ENCODE measurements at places on chromosomes 6 and 20. TPM values are rescaled to one million over a fixed set of nuclear protein-coding genes. Genes with fewer than 3 reads are reported as not detected.

DNA sequence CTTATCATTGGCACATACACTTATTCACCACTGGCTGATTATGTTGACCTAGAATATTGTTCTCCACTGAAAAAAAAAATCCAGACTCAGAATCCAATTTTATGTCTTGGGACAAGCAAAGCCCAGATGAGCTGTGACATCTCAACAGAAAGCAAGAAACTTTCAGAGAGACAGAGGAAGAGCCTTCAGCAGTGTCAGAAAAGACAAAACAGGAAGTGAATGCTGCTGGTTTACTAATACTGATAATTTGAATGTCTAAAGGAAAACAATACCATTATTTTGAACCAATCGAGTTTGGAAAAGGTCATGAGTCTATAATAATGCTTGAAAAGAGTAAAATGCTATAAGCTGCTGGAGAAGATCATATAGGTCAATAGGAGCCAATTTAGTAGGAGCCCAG lies 179.8 kb upstream of the RIMS1 start:
- H3K4me1 ChIP-seq: no peaks in the 10 kb centered on the region
- no peaks in the 10 kb centered on the region for H3K36me3 ChIP-seq
- no peaks in the 10 kb centered on the region for H3K27me3 ChIP-seq
- H3K27ac ChIP-seq: no peak overlapping the region
- H3K4me3 ChIP-seq: no peak overlapping the region

GRCh38 chr20:36231331-36231730 lies 4.9 kb upstream of the AAR2 start:
- no peaks in the 10 kb centered on the region for H3K27me3 ChIP-seq
- H3K4me3 ChIP-seq: no peak overlapping the region
- H3K36me3 ChIP-seq: no peaks in the 10 kb centered on the region
- peaks cover 5% of the 10 kb centered on the region for H3K4me1 ChIP-seq
- H3K27ac ChIP-seq: no peak overlapping the region

GRCh38 chr6:35185971-35186370 lies 27.8 kb upstream of the SCUBE3 start:
- no peak overlapping the region for H3K4me3 ChIP-seq
- DNase-seq: no peak
- no peaks in the 10 kb centered on the region for H3K36me3 ChIP-seq
- H3K27me3 ChIP-seq: no peaks in the 10 kb centered on the region

VSX1 gene
- total RNA-seq: not detected

RRAGD gene
- total RNA-seq: 3.8 TPM
